Sciatic nerve (tissue), 2 donors: ENCODE measurements at places on chromosomes 16 and 17.

GRCh38 chr17:79144133-79144532 lies 69.5 kb downstream of the ENGASE start:
- no peak for DNase-seq

DNA sequence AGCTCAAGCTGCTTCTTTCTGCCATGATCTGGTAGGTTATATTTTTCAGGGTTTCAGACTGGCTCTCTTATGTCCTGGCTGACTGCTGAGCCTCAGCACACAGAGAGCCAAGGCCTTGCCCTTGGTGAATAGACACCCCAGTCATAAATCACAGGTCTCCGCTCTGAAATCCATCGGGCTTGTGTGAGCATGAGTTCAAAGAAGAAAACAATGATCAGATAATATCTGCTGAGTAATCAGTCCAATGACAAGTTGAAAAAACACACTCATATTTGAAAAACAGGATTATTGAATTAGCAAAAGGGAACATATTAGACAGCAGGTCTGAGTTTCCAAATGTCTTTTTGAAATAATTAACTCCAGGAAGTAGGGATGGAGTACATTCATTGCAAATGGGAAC lies 51.1 kb upstream of the NDRG4 start:
- no peak for DNase-seq

DNA sequence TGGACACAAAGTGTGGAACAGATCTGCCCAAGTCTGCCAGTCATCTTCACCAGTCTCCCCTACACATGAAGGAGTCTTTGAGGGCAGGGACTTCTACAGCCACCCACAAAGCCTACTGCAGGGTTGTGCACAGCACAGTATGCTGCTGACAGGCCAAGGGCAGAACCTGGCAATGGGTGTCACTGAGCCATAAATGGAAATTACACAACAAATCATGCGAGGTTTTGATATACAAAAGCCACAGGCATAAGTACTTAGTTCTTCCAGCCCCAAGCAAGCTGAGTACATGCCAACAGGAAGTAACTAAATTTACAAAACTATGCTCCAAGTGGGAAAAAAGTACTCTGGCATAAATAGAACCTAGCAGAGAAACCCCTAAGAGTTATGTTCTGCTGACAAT lies 7.8 kb upstream of the PSMC3IP start:
- DNase-seq: no peak

- peak; percentile 90 for DNase-seq
These were observed 160.6 kb downstream of the IRF8 start for GRCh38 chr16:86059253-86060171.

- DNase-seq: no peak
These were observed 16.1 kb downstream of the GDE1 start for GRCh38 chr16:19505600-19506303.

DNA sequence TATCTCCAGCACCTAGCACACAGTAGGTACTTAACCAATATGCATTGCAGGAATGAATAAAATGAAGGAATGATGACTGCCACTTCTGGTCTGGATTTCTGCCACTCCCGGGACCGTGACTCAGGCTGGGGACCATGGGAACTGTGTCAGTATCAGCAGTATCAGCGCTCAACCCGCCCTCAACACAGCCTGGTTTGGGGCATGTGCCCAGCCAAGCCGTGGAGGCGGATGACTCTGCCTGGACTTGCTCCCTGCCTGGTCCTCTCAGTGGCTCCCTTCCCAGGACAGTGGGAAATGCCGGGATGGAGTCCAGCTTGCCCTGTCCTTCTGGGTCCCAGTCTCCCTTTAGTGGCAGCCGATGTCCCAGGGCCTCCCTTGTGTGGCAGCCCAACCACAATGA lies 55.1 kb downstream of the SRCIN1 start:
- DNase-seq: no peak

DNA sequence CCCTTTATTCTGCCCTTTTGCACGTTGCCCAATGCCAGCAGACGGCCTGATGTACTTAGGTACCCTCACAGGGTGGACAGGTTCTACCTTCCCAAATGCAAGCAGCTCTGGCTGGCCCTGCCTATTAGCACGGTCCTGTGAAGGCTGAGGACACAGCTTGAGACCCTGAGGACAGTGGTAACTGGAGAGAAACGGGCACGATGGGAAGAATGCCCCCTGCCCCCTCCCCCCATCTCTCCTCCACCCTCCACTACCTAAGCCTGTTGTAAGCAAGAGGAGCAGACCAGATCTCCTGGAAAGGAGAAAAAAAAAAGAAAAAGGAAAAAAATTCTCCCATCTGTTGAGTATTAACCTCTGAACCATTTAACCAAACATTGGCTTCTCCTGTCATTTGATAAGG lies 34.1 kb downstream of the MEOX1 start:
- DNase-seq: no peak

DNA sequence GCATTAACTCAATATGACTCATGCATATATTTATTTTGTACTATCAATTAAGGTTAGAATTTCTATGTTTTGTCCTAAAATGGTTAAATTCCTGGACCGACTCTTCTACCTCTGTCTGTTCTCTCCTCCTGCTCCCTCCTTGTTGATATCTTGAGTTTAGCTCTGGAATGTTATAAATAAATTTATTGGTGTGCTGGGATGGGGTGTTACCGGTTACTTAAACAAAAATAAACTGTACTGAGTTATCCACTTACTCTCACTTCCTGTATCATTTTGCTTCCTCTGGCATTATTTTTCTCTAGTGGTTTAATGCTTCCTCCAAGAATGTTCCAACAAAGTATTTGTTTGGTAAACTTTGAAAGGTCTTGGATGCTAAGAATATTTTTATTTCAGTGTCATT lies 120.1 kb downstream of the ABCA8 start:
- no peak for DNase-seq

DNA sequence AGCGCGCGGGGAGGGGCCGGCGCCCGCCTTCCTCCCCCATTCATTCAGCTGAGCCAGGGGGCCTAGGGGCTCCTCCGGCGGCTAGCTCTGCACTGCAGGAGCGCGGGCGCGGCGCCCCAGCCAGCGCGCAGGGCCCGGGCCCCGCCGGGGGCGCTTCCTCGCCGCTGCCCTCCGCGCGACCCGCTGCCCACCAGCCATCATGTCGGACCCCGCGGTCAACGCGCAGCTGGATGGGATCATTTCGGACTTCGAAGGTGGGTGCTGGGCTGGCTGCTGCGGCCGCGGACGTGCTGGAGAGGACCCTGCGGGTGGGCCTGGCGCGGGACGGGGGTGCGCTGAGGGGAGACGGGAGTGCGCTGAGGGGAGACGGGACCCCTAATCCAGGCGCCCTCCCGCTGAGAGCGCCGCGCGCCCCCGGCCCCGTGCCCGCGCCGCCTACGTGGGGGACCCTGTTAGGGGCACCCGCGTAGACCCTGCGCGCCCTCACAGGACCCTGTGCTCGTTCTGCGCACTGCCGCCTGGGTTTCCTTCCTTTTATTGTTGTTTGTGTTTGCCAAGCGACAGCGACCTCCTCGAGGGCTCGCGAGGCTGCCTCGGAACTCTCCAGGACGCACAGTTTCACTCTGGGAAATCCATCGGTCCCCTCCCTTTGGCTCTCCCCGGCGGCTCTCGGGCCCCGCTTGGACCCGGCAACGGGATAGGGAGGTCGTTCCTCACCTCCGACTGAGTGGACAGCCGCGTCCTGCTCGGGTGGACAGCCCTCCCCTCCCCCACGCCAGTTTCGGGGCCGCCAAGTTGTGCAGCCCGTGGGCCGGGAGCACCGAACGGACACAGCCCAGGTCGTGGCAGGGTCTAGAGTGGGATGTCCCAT lies 232.8 kb downstream of the SEC14L1 start:
- DNase-seq: peak; percentile 80

- no peak for DNase-seq
These were observed 24.4 kb downstream of the PRMT7 start for GRCh38 chr16:68335175-68335574.

DNA sequence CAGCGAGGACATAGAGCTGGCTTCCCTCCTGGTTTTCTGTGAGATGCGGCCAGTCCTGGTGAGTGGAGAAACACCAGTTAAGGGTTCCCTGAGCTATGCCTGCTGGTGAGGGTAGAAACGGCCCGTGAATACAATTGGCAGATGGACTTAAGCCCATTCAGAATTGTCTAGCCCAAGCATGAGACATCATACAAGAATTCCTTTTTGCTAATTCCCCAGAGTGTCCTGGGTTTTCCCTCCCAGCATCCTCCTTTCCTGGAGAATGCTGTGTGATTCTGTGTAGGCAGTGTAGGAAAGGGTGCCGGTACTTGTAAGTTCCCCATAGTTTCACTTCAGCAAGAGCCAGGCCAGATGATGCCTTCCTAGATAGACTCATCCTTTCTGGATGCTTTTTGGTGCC lies 65.1 kb downstream of the SDR42E1 start:
- no peak for DNase-seq

DNA sequence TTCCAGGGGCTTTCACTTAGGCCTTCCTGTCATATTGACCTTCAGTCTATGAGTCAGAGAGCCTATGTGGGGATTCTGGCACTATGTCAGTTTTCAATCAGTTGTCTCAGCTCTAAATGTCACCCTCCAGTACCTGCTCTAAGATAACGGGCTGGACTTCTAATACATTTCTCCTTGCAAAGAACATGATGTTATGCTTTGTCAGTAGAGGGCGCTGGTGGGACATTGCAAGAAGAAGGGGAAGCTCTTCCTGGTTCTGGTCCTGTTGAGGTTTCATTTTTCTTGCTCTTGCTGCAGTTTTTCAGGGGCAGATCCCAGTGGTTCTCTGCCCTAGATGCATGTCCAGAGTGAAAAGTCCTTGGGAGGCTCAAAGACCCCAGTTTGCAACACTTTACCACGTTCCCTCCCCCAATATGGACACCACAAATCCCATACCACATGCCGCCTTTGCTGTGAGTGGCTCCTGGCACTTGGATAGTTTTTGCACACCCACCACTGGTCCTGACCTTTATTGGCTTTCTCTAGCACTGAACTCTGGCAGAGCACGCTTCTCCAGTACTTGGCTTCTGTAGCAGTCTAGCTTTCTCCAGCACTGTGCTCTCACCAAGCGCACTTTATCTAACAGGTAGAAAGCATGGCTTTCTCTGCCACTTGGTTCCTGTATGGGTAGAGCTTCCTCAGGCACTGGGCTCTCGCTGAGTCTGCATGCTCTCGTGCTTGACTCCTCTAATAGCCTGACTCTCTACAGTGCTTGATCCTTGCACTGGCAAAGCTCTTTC lies 49.0 kb downstream of the BCL7C start:
- DNase-seq: peak; percentile 85

DNA sequence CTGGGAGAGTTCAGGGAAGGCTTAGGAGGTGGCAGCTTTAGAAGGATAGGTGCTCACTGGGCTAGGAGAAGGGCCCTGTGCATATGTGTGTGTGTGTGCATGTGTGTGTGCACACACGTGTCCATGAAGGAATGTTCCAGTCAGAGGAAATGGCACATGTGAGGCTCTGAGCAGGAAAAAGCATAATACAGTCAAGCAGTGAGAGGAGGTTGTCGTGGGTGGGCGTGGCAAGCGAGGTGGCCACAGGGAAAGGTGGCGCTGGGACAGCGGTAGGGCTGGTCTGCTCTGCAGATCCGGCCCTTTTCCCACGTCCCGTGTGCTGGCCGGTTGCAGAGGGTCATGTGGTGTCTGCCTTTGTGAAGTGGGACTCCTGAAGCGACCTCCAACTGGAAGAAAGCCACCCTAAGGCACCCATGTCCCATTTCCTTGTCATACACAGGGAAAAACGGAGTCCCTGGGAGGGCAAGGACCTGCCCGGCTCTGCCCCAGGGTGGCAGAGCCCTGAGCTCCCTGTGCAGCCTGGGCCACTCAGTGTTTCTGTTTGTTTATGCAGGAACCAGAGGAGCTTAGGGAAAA lies 40.1 kb downstream of the NT5M start:
- peak; percentile 34 for DNase-seq

GRCh38 chr16:4564661-4565267 lies 8.6 kb downstream of the C16orf96 start:
- no peak for DNase-seq

- no peak for DNase-seq
These were observed 535.7 kb upstream of the CDH11 start for GRCh38 chr16:65657556-65657955.

DNA sequence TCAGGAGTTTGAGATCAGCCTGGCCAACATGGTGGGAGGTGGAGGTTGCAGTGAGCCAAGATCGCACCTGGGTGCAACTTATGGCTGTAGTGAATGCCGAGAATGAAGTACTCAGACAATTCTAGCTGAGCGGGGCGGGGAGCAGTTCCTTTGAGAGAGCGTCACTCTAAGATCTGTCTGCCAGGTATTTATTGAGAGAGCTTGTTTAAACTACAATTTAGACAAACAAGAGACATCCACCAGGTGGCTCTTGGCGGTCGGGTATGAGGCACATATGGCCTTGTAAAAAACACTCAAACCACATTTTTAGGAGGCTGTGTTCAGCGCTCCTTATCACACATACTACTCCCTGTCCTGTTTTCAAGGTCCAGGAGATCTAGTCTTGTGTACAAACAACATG lies 40.6 kb upstream of the CDH1 start:
- no peak for DNase-seq

DNA sequence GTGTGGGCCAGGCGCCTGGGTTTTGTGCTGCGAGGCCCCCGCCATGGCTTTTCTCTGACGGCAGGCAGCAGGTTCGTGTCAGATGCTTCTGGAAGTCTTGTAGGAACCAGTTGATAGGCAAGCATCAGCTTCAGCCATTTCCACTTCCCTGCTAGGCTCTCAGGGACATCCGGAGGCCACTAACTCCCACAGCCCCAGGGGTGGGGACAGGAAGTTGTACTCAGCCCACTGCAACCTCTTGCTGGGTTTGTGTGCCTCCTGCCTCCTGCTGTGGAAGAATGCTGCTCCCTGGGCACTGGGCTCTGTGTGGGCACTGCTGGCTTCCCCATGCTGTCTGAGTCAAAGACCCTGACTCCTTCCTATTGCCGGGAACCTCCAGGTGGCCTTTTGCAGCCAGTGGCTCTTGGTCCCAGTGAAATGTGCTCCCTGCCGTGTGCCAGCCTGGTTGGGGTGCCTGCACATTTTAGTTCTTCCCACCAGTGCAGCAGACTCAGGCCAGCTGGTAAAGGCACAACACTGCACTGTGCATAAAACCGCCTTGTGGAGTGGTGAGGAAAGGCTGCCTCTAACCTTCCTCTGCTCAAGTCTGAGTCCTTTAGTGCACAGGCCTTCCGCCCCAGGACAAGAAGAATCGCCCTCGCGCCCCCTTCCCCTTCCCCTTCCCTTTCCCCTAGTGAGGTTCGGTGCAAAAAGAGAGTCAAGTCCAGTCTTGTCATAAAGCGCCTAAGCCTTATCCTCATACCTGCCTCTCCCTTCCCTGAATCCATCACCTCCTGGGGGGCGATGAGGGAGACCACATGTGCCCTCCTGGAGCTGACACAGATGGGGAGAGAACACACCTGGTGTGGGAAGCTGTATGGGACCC lies 16.6 kb downstream of the LDHD start:
- DNase-seq: no peak

- DNase-seq: peak; percentile 85
These were observed 7.6 kb upstream of the PHKG2 start for GRCh38 chr16:30740364-30741251.
